Urinary bladder (tissue), 4 donors: ENCODE measurements at places on chromosomes 6 and 20. TPM values are rescaled to one million over a fixed set of nuclear protein-coding genes. Genes with fewer than 3 reads are reported as not detected.
A peak's percentile ranks its signal among the peaks of the same experiment; 100 is the strongest.

DNA sequence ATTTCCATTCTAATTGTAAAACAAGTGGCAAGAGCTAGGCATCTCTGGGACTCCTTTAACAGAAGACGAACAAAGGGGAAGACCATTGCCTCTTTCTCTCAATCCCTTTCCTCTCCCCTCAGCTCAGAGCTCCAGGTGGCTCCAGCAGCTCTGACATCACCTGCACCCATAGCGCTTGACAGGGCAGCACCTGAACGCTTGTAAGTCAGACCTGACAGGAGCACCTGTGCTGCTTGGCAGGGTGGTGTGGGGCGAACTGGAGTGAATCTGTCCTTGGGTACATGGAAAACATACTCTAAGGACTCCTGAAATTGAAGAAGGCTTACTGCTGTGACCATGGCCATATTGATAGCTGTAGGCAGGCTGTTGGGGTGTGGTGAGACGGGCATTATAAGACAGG lies 409.5 kb upstream of the AGPAT4 start:
- DNase-seq = no peak

DNA sequence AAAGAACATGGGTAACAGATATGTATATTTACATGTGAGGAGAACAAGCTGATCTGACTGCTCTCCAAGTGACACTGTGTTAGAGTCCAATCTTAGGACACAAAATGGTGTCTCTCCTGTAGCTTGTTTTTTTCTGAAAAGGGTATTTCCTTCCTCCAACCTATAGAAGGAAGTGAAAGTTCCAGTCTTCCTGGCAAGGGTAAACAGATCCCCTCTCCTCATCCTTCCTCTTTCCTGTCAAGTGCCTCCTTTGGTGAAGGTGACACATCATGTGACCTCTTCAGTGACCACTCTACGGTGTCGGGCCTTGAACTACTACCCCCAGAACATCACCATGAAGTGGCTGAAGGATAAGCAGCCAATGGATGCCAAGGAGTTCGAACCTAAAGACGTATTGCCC lies 5.2 kb downstream of the HFE start:
- no peak for DNase-seq

- no peak for DNase-seq
These were observed 654 bp downstream of the WASF1 start for GRCh38 chr6:110178626-110179405.

PGC gene
- not detected for polyA plus RNA-seq

GRCh38 chr6:41428996-41429421 lies 93.6 kb downstream of the NCR2 start:
- DNase-seq = no peak

SPATA2 gene
- 6.7 TPM for polyA plus RNA-seq

GRCh38 chr20:25292176-25292891 lies 44.4 kb downstream of the PYGB start:
- no peak for DNase-seq

- no peak for DNase-seq
These were observed 21.3 kb downstream of the TNXB start for GRCh38 chr6:32087574-32088486.

DNA sequence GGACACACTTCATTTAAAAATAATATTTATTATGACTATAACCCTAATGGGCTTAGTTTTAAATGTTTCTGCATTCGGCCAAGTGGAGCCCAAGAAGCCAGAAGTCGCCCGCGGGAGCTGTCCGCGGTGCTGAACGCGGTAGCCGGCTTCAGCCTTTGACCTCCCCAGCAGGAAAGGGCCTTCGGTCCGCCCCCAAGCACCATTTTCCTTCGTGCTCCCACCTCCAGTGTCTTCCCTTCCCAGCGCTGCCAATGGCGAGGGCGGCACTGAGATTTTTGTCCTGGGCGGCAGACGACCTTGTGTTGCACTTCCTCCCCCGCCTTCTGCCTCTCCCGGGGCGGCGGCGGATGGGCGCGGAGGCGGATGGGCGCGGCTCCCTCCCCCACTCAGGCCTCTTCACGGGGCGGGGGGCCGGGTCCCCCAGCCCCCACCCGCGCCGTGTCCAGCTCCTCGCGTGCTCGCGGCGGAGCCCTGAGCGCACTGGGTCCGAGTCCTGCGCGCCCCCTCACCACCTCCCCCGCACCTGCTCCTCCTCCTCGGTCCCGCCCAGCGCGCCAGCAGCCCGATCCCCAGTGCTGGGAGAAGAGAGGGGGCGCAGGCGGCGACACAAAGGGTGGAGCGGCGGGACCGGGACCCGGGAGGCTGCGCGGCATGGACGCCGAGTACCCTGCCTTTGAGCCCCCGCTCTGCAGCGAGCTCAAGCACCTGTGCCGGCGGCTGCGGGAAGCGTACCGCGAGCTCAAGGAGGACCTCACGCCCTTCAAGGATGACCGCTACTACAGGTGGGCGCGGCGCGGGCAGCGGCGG lies 23.6 kb upstream of the TMEM181 start:
- DNase-seq = no peak

SAMD3 gene
- polyA plus RNA-seq = 0.30 TPM

GRCh38 chr6:110617057-110617456 lies 140.6 kb upstream of the SLC22A16 start:
- DNase-seq = no peak

POPDC3 gene
- 0.37 TPM for polyA plus RNA-seq

DNA sequence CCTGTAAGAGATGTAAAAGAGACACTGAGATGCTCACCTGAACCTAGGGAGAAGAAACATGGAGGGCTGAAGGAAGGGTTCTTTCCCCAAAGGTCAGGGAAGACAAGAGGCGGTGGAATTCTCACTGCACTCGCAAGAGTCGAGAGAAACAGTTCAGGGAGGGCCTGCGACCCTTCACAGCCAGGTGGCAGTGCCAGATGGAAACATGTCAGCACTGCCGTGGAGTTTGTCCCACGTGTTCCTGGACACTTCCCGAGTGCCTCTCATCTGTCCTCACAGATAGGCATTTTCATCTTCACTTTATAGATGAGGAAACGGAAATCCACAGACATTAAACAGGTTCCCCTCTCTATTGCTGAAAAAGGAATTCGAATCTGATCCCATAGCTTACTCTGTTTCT lies 70.4 kb upstream of the SYNJ2 start:
- DNase-seq = no peak

DNA sequence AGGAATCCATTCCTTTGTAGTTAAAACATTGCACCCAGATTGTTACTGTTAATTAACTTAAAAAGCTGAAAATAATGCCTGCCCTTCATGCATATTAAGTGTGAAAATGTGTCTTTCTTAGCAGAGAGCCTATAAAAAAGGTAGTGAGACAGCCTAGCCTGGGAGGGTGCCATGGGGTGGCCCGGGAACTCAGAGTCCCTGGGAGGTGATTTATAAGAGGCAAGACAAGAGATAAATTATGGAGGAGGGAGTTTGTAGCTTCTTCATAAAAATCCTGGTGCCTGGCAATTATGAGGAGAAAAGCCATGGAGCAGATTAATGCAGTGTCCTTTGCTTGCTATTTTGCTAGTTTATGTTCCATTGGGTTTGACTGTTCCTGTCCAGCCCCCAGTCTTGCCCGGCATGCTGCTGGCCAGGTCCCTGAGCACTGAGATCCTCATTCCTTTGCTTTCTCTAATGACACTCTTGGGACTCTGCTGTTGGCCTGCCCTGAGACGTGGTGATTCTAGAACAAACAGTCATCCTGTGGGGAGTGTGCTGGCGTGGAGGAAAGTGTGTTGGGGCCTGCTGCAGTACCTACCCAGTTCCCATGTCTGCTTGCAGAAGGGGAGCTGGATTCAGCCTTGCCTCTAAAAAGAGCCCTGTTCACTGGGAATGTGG lies 4.2 kb downstream of the MLN start:
- DNase-seq = no peak

PFDN6 gene
- 104 TPM for polyA plus RNA-seq

- DNase-seq = no peak
These were observed 28.7 kb downstream of the NTSR1 start for GRCh38 chr20:62737271-62737811.

GRCh38 chr6:156839129-156839528 lies 62.0 kb downstream of the ARID1B start:
- no peak for DNase-seq

GRCh38 chr20:47348539-47349142 lies 7.9 kb downstream of the ZMYND8 start:
- no peak for DNase-seq

DNA sequence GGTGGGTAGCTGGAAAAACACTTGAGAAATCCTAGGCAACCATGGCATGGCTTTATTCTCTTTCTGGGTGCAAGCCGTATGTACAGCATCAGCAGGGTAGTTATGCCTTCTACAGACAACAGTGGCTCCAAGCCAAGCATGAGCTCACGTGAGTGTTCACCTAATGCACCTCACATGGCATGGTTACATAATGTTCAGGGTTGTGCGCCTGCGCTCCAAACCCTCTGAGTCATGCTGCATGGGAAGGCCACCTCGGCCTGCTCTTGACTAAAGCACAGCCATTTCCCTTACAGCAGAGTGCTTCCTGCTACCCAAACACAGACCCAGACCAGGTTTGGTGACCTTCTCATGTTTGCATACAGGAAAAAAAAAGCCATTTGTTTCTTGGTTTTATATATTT lies 96.2 kb downstream of the VIP start:
- DNase-seq = no peak

GRCh38 chr20:45044084-45044573 lies 56.8 kb downstream of the KCNS1 start:
- peak; percentile 59 for DNase-seq

DNA sequence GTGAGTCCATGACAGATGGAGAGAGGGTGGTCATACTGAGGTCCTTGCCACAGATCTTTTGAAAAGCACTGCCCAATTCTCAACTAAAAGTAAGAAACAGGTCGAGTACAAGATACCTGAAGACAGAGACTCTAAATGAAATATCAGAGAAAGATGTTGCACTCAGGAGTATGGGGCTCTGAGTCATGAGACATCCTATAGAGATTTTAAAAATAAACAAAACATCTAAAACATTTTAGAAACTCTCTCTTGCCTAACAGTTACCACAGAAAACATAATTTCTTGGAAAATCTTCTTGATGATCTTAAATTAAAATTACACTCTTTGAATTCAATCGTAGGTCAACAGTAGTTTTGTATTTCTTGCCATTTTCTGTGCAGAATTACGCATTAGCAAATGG lies 348.9 kb upstream of the MARCKS start:
- DNase-seq = no peak

GRCh38 chr6:4067673-4068072 lies 11.3 kb downstream of the FAM217A start:
- DNase-seq = no peak

- no peak for DNase-seq
These were observed 1.7 kb downstream of the FAM184A start for GRCh38 chr6:119076576-119077390.

DNA sequence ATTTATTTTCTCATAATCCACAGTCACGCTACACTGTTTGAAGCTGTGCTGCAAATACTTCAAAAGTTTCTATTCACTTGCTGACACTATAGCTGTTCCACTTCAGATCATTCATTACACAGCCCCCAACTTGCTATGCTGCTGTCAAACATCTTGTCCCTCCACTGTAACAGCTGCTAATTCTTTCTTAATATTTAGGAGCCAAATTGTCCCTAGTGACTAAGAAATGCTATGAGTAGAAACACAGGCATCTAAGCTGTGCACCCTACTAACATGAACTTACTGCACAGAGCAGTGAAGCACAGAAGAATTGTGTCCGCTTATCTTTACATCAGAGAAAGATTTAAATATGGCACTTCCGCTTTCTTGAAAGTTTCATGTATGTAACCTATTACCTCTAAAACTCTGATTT lies 91.3 kb downstream of the PDE10A start:
- no peak for DNase-seq

- DNase-seq = no peak
These were observed 27.7 kb downstream of the CDS2 start for GRCh38 chr20:5154543-5154925.
